Left colon (tissue), 2 donors: ENCODE measurements at places on chromosomes 5 and 9. TPM values are rescaled to one million over a fixed set of nuclear protein-coding genes. Genes with fewer than 3 reads are reported as not detected.

GRCh38 chr9:37730256-37730655, 23.3 kb upstream of the TRMT10B start:
- no peak for DNase-seq

DNA sequence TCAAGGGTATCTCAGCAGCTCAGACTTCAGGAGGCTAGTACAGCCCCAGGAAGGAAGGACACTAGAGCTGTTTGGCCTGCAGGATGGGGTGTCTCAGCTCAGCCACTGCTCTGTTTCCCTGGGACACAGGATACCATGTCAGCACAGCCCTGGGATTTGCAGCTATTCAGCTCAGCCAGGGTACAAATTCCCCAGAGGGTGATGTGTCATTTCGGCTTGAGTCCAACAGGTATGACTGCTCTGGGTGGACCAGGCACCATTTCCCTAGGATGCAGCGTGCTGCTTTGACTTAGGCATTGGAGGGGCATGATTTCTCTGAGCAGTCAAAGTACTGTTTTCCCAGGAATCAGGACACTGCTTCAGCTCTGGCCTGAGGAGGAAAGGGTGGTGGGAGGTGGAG, 130.1 kb downstream of the ARSB start:
- no peak for DNase-seq

The KIF12 gene
- 19.5 TPM for total RNA-seq

DNA sequence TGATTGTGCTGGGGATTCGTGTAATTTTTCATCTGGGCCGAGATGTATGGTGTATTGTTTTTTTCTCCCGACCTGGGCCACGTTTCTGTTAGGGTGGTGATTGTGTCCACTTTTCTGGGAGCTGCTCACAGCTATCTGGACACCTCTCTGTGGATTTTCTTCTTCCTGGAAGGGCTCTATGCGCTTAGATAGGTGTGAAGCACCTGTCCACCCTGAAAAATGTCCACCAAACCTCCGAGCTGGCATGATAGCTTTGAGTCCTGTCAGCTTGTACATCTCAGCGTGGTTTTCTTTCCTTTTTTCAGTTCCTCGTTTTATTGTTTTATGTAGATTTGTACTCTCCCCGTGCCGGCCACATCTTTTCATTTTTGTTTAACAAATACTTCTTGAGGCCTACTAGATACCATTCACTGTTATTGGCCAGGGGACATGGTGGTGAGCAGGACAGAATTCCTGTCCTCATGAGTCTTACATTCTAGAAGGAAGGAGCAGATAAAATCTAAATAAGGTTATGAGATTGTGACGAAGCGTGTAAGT, 1.1 kb downstream of the UGCG start:
- peak; percentile 29 for DNase-seq

The MEGF9 gene
- total RNA-seq = 8.3 TPM

The PTGDS gene
- total RNA-seq = 36.9 TPM

The TAF1L gene
- not detected for total RNA-seq

DNA sequence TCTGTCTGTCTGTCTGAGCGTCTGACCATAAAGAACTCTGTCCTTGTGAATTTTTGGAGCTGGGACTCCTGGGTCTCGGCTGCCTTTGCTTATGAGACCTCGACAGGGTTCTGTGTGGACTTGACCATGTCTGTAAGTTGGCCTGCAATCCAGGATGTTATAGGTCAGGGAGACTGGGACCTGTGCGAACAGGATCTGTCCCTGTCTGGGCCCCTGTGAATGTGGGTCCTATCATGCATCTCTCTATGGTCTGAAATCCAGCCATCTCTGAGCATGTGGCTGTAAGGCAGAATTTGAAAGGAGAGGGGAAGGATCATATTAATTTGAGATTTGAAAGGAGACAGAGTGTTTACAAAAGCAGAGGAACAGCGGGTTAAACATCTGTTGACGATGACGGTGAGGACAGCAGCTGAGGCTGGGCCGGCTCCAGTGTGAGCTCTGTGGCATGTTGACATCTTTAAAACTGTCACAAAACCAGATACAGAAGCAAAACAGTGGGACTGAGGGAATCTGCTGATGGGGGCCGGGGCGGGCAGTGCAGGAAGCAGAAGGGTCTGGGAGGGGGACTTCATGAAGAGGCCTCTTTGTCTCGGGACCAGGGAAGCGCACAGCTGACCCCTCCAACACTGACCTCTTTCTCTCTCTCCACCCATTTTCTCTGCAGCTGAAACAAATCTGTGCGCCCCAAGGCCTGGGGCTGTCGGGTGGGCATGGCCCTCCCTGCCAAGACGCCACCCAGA, 19.1 kb upstream of the MVB12B start:
- no peak for DNase-seq

The STING1 gene
- 25.0 TPM for total RNA-seq

GRCh38 chr9:114202396-114202795, 47.1 kb downstream of the COL27A1 start:
- DNase-seq = no peak

- DNase-seq = no peak
Observed at GRCh38 chr5:32534041-32534440, 51.3 kb upstream of the SUB1 start.

DNA sequence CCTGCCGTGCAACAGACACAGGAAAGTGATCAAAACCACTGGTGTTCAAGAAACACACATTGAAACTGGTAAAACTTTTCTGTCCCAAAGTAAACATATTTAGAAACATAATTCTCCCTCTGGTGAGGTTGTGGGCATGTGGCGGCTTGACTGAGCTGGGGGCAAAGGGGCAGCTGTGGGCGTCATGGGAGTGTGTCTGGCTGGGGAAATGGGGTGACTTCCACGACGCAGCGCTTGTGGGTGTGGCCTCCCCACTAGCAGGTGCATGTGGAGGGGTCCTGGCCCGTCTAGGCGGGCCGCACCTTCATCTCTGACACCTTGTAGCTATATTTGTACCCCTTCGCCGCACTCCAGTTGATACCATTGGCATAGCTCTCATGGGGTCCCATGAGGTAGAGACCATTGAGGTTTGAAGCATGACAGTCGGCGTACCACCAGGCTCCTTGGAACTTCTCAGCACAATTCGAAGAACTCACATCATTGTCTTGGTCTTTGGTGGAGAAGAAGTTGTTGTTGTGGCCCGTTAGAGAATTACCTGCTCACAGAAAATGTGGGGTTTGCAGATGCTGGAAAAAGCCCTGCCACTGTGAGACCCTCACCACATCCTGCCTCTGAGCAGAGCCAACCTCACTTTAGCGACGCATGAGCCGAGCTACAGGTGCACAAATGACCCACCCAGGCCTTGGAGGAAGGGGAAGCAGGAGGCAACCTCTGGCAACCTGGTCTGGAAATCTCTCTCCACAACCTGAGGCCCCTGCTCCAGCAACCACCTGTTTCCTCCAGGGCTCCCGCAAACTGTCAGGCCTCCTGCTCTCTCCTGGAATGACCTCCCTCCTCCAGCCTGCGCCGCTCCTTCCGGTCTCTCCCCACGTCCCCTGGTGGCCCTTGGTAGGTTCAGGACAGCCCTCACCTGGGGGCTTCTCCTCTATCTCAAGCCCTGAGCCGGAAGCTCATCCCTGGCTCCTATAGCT, 7.9 kb downstream of the FCN1 start:
- DNase-seq = no peak

The SMC5 gene
- 36.7 TPM for total RNA-seq

GRCh38 chr9:126270556-126270955, 56.1 kb upstream of the MVB12B start:
- DNase-seq = no peak

- no peak for DNase-seq
Observed at GRCh38 chr5:127858116-127858784, 155.1 kb downstream of the CCDC192 start.
